ENCODE measurements at places on chromosomes 3 and 15.

DNA sequence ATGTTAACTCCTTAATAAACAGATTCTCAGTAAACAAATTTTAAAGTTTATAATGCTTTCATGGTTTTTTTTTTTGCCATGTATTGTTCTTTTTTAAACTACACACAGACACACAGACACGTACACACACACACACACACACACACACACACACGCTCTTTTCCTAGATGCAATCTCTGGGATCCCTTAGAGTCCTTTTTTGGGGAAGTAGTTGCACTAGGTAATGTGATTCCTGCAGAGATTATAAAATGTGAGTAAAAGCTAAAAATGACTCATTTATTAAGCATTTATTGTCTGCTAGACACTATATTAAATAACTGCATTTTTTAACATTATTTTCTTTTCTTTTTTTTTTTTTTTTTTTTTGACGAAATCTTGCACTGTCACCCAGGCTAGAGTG lies 19.9 kb downstream of the NDUFB5 start:
- DNase-seq, result no peak

DNA sequence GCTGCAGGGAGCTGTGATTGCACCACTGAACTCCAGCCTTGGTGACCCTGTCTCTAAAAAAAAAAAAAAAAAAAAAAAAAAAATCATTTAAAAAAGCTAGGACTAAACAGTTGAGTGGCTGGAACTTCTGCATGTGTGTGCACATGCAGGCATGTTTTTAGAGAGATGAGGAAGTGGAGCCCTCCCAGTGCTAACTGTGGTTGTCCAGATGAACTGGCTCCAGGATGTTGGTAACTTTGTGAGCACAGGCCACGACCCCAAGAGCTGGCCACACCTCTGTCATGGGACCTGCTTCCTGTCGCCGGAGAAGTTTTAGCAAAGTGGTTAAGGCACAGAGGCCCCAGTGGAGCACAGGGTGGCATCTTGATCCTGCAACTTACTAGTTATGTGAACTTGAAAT lies 27.0 kb downstream of the CHCHD6 start:
- no peak for DNase-seq

- no peak for DNase-seq
Measured at GRCh38 chr3:134594331-134594741, 56.5 kb downstream of the KY start.

DNA sequence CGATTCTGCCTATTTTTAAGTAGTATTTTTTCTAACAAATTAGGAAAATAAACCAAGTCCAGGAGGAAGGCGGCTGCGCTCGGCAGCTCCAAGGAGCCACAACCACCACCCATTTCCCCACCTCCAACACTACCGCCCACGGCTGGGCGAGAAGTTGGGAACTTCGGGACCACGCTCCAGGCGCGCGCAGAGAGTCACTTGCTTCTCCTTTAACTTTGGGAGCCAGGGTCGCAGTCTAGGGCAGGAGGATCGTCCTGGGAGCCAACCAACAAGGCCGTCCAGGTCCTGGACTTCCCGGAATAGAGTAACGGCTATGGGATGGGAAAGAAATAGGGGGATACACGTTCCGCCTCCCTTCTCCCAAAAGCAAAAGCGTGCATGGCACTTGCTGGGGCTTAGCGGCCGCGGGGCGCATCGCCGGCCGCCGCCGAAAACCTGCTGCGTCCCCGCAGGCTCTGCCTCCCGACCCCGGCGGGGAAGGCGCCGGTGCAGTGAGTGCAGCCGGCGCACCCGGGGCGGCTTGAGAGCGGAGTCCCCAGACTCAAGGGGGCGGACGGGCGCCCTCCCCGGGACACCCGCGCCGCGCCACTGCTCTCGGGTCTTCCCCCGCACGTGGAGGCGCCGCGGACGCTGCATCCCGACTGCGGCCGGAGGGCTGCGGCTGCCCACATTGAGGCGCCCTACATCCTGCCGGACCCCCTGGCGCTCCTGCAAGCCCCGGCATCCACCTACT lies 699 bp downstream of the MEGF11 start:
- peak; percentile 35 for DNase-seq

GRCh38 chr3:172698631-172699030 lies 12.2 kb downstream of the NCEH1 start:
- no peak for DNase-seq

DNA sequence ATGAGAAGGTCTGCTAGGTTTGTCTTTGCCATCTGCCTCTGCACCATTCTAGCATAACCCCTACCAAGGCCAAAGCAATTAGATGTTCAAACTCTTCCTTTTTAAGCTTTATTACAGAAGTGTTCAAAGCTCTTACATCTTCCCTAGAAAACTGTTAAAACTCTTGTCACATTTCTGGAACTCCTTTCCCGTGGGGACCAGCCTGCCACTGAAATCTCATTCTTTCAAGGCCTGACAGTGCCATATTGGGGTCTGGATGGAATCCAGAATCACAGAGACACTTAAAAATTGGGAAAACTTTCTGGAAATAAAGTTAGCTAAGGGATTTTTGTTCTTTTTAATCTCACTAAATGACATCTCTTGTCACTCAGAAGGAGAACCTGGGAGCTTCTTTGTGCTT lies 153.8 kb upstream of the SLCO3A1 start:
- DNase-seq, result no peak

- DNase-seq, result no peak
Measured at GRCh38 chr3:124034016-124034843, 42.3 kb upstream of the ROPN1 start.

DNA sequence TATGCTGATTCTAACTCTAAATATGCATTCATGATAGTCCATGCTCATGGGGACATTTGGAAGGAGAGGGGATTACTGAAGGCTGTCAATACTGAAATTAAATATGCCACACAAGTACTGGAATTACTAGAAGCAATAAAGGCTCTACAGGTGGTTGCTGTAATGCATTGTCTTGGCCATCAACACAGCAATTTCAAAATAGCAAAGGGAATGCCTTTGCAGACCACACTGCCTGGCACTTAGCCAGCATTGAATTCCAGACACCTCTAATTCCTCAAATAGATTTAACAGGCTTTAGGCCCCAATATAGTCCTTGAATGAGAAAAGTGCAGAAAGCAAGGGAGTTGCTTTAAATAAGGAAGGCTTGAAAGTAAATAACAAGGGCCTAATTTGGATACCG lies 115.8 kb upstream of the PLCL2 start:
- no peak for DNase-seq

DNA sequence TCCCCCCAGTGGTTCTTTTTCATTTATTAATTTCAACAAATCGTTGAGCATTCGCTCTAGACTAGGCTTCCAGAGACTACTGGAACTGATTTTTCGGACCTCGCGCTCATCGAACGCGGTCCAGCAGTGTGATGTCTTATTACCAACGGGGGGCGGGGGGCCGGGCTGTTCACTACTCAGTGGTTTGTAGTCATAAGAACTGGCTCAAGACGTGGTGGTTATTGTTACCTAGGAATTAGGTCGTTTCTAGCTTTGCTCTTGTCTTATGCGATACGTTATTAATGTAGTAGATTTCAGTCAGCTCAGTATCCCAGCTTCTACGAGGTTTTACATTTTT lies 858 bp downstream of the RBM5 start:
- no peak for DNase-seq

DNA sequence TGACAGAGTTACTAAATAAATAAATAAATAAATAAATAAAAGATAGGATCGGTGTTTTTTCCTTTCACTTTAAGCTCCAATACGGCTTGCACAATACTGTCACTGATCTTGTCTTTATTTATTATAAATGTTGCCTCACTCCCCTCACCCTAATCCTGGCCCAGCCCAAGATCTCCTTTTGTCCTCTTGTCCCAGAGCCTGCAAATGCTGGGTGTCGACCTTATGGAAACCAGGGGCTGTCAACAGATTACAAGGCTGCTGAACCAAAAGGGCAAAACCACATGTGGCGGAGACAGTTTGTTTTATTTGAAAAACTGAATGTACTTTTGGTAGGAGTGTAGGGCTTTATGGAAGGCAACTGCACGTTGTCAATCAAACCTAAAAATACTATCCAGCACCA lies 75.9 kb downstream of the RFTN1 start:
- no peak for DNase-seq

DNA sequence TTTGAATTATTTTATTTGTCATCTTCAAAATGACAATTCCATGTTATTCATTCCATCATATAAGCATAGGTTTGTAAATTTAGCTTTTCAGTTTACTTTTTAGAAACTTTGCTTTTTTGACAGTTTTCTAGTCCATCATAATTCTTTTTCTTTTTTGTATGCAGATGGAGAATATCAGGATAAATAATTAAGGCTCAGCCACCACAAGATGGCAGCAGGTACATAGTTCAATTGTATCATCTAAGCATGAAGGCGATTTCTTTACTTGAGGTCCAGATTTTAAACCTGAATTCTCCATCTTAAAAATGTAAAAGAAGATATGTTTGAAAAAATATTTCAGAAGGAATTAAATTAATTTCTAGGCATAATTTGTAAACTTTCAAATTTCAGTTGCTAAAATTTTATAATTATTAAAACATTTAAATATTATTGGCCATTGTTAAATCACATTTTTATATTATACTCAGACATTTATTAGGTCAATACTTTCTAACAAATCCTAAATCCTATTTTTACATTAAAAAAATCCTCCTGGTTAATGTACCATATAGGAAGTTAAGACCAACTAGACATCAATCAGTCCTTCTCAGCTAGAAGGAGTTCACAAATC lies 15.1 kb downstream of the PLSCR5 start:
- peak; percentile 5 for DNase-seq

DNA sequence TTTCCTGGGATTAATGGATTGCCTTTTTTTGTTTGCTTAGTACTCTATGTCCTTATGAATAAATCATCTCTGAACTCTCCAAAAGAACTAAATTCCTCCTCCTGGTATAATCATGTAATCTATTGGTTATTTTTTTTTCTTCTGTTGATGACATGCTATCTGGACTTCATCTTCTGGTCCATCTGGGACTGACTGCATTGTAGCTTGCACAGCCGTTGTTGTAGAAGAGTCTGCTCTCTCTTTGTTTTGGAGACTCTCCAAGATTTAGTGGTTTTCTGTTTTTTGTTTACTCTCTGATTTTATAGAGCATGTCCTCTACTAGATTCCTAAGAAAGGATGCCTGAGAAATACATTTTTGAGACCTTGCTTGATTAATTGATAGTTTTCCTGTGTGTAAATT lies 19.1 kb downstream of the IREB2 start:
- no peak for DNase-seq

- no peak for DNase-seq
Measured at GRCh38 chr3:28780480-28780879, 431.9 kb upstream of the AZI2 start.

- DNase-seq, result no peak
Measured at GRCh38 chr3:195334967-195335366, 64.0 kb upstream of the XXYLT1 start.

- DNase-seq, result peak; percentile 74
Measured at GRCh38 chr15:72796515-72797337, 13.2 kb upstream of the ADPGK start.

GRCh38 chr3:58041182-58041825 lies 33.1 kb downstream of the FLNB start:
- DNase-seq, result no peak

DNA sequence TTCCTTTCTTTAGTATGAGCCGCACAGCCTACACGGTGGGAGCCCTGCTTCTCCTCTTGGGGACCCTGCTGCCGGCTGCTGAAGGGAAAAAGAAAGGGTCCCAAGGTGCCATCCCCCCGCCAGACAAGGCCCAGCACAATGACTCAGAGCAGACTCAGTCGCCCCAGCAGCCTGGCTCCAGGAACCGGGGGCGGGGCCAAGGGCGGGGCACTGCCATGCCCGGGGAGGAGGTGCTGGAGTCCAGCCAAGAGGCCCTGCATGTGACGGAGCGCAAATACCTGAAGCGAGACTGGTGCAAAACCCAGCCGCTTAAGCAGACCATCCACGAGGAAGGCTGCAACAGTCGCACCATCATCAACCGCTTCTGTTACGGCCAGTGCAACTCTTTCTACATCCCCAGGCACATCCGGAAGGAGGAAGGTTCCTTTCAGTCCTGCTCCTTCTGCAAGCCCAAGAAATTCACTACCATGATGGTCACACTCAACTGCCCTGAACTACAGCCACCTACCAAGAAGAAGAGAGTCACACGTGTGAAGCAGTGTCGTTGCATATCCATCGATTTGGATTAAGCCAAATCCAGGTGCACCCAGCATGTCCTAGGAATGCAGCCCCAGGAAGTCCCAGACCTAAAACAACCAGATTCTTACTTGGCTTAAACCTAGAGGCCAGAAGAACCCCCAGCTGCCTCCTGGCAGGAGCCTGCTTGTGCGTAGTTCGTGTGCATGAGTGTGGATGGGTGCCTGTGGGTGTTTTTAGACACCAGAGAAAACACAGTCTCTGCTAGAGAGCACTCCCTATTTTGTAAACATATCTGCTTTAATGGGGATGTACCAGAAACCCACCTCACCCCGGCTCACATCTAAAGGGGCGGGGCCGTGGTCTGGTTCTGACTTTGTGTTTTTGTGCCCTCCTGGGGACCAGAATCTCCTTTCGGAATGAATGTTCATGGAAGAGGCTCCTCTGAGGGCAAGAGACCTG lies 13.2 kb downstream of the GREM1 start:
- DNase-seq, result peak; percentile 50

- DNase-seq, result no peak
Measured at GRCh38 chr15:42108189-42108588, 13.8 kb upstream of the PLA2G4D start.

DNA sequence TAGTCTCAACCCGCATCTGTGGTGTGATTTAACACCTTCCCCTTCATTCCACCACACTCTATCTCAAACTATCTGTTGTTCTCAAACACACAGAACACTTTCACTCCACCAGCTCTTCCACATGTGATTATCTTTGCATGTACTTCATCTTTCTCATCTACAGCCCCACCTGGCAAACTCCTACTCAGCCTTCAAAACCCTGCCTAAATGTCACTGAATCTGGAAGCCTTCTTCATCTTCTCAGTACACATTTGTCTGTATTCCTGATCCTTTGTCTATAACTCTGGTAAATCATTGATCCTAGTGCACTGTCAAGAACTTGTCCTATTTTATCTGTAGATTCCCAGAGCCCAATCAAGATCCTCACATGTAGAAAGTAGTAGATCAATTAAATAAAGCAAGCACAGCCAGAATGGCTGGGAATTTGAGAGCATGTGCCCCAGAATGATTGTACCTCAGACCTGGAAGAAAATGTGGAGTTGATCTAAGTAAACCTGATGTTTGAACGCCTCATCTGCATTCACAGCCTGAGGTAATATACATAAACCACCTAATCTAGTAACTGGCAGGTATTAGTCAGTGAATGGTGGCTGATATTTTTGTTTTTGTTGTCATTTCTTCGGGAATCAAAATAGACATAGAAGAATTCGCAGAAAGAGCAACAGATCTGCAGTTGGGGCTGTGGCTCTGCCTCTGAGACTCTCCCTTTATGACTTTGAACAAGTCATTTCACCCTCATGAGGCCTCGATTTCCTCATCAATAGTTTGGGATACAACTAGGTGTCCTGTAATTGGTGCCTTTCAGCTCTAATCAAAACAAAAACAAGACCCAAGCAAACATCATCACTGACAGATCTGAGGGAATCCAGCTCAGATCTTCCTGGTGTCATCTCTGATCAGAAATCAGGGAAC lies 28.0 kb upstream of the MAGEF1 start:
- no peak for DNase-seq

All from CD4-positive, alpha-beta T cell (primary cell).